Renal cortex interstitium (tissue), 15 donors: ENCODE measurements at places on chromosomes 16 and 17.

GRCh38 chr16:3508736-3509135, 7.9 kb downstream of the CLUAP1 start:
- no peak for DNase-seq

DNA sequence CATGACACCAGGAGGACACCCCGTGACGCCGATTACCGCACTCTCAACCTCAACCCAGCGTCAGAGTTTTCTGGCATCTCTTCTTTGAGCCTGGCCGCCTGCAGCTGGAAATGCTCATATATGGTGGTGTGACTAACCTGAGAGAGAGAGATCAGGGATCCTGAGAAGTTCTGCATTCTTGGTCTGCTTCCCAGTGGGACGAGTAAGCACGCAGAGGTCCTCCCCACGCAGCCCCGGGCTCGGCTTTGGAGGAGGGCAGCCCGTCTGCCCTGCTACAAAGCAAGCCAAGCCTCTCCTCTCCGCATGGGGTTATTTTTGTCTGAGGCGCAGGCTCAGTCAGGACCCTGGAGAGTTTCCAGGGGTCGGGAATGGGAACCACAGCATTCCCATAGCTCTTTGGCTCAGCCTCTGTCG, 16.5 kb downstream of the CRISPLD2 start:
- peak; percentile 74 for DNase-seq

GRCh38 chr17:42509841-42510240, 26.2 kb upstream of the NAGLU start:
- DNase-seq, result no peak

GRCh38 chr16:73179705-73180331, 131.9 kb upstream of the ZFHX3 start:
- no peak for DNase-seq
